Metanephros (tissue), 2 donors: ENCODE measurements at places on chromosomes 12 and 14. TPM values are rescaled to one million over a fixed set of nuclear protein-coding genes. Genes with fewer than 3 reads are reported as not detected.

CFL2 gene
- 72.3 TPM for total RNA-seq

ANO2 gene
- total RNA-seq = 4.9 TPM

FOXN4 gene
- 0.29 TPM for total RNA-seq

TEX22 gene
- 0.23 TPM for total RNA-seq

TAS2R8 gene
- total RNA-seq = 0.18 TPM

MGP gene
- total RNA-seq = 54.7 TPM

NFATC4 gene
- 53.0 TPM for total RNA-seq

NRDE2 gene
- 22.1 TPM for total RNA-seq

HOXC13 gene
- total RNA-seq = not detected

CCDC38 gene
- total RNA-seq = not detected

PLEKHH1 gene
- total RNA-seq = 18.6 TPM

CDCA3 gene
- total RNA-seq = 18.0 TPM

KRT72 gene
- total RNA-seq = not detected

IL22 gene
- total RNA-seq = not detected

NOXRED1 gene
- 0.58 TPM for total RNA-seq

CEP128 gene
- total RNA-seq = 8.7 TPM

SPTB gene
- 89.3 TPM for total RNA-seq

RHOJ gene
- 13.4 TPM for total RNA-seq

OR6C2 gene
- total RNA-seq = not detected

SPX gene
- 13.3 TPM for total RNA-seq

KERA gene
- total RNA-seq = 2.7 TPM

ALX1 gene
- total RNA-seq = 40.2 TPM

LRP1-AS gene
- total RNA-seq = not detected

ALDH1L2 gene
- total RNA-seq = 1.4 TPM

RTN1 gene
- total RNA-seq = 7.9 TPM

DNAJC22 gene
- 14.1 TPM for total RNA-seq

DBX2 gene
- total RNA-seq = 0.12 TPM

B3GNT4 gene
- 1.1 TPM for total RNA-seq

PPP1R1A gene
- 11.9 TPM for total RNA-seq

GALNT9 gene
- total RNA-seq = 12.0 TPM

CD4 gene
- total RNA-seq = 18.3 TPM

INHBE gene
- total RNA-seq = 0.23 TPM

DAO gene
- total RNA-seq = 0.53 TPM

FGF6 gene
- 1.3 TPM for total RNA-seq
